ENCODE measurements at places on chromosomes 6 and 20. TPM values are rescaled to one million over a fixed set of nuclear protein-coding genes. Genes with fewer than 3 reads are reported as not detected.

Gene RIMS1
- 4.0 TPM for total RNA-seq

Gene MPC1
- 65.7 TPM for total RNA-seq

Gene ZSCAN12
- total RNA-seq: 11.6 TPM

Gene CASS4
- 3.4 TPM for total RNA-seq

Gene MCHR2
- total RNA-seq: not detected

Gene KIF3B
- 28.6 TPM for total RNA-seq

Gene SAMD3
- 2.1 TPM for total RNA-seq

Gene KCNK15
- 5.6 TPM for total RNA-seq

Gene C4A
- total RNA-seq: 7.2 TPM

Gene IYD
- 0.29 TPM for total RNA-seq

Gene SLC44A4
- total RNA-seq: 0.32 TPM

Gene GHRH
- total RNA-seq: not detected

Gene PPIL6
- total RNA-seq: 2.6 TPM

Gene C20orf204
- total RNA-seq: 1.1 TPM

Gene HEY2
- 2.4 TPM for total RNA-seq

Gene TP53TG5
- total RNA-seq: not detected

Gene WFDC12
- not detected for total RNA-seq

Gene SFTA2
- total RNA-seq: not detected

Gene BPIFB2
- 0.98 TPM for total RNA-seq

Gene GPX5
- total RNA-seq: not detected

Gene TSBP1
- not detected for total RNA-seq

Gene LPA
- total RNA-seq: 0.33 TPM

Gene HAO1
- not detected for total RNA-seq

Gene RFX6
- total RNA-seq: 1.8 TPM

Gene ADGB
- total RNA-seq: not detected

Gene LAMA2
- 116 TPM for total RNA-seq
